ENCODE measurements at places on chromosomes 13 and 19.

DNA sequence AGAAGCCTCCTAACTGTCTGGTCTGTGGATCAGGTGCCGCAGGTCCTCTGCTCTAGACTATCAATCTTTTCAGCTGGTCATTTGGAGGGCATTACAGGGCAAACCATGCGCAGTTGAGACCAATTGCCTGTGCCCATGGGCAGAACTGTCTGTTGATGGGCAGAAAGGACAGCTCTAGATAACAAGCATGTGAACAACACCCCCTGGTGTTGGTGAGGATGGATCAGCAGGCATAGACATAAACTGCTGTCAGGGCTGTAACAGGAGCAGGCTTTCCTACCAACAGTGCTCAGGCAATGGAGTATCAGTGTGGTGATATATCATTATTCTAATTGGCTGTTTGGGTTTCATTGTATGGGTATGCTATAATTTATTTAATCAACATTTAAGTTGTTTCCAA lies 104.7 kb upstream of the KL start:
- DNase-seq, result peak; percentile 9

GRCh38 chr19:18144361-18144760 lies 8.6 kb upstream of the PIK3R2 start:
- DNase-seq, result no peak

- no peak for DNase-seq
Measured at GRCh38 chr13:48299591-48299990, 4.0 kb upstream of the RB1 start.

- peak; percentile 93 for DNase-seq
Measured at GRCh38 chr19:1520203-1520780, 3.6 kb upstream of the PLK5 start.

DNA sequence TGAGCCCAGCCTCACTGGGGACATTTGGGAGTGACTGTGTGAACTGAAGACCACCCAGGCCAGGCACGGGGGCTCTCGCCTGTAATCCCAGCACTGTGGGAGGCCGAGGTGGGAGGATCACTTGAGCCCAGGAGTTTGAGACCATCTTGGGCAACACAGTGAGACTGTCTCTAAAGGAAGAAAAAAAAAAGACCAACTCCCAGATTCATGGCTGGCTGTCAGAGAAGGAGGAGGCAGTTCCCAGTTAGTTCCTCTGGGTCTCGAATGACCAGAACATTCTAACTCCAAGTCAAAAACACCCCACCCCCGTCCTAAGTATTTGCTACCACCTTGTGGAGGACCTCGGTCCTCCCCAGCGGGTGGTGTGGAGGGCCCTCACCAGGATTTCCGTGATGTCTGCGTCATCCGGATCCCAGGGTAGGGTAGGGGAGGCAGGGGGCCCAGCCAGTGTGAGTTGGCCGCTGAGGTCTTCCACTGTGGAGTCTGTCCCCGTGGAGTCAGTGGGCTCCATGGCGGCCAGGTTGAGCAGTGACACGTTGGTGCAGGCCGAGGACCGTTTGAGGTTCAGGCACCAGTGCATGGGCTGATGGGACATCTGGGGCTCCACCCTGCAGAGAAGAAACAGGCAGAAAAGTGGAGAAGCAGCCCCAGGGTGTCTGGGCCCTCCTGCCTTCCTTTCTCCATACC lies 1.3 kb downstream of the TSKS start:
- no peak for DNase-seq

DNA sequence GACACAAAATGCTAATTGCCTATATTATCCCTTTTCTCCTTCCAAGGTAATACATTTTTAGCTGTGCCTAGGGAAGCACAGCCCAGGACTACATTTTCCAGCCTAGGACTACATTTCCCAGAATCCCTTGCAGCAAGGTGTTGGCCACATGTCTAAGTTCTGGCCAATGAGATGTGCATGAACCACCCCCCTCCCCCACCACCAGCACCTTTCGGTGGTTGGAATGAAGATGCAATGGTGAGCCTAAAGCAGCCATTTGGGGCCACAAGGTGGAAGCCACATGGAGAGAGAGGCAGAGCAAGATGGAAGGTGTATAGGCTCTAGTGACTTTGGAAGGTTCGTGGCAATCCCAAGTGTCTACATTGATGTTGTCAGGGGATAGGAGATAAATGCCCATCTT lies 16.2 kb downstream of the UNC13A start:
- DNase-seq, result peak; percentile 44

DNA sequence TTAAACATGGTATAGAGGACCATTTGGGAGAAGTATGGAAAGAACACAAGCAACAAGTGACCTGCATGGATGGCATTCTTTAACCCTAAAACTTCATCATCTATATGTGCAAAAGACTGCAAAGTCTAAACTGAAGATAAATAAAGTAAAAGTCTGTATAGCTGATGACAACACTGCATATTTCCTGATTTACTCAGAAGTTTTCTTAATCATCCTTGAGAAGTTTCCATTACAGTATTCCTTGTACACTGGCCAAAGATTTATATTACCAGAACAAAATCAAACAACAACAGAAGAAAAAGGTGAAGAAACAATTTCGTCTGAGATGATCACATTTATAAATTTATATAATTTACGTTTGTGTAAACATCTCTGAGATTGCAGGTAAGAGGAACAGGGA lies 805.7 kb downstream of the PCDH9 start:
- DNase-seq, result no peak

GRCh38 chr19:4980067-4980466 lies 11.2 kb downstream of the KDM4B start:
- DNase-seq, result no peak

- no peak for DNase-seq
Measured at GRCh38 chr13:105804561-105805190, 730.8 kb downstream of the EFNB2 start.

DNA sequence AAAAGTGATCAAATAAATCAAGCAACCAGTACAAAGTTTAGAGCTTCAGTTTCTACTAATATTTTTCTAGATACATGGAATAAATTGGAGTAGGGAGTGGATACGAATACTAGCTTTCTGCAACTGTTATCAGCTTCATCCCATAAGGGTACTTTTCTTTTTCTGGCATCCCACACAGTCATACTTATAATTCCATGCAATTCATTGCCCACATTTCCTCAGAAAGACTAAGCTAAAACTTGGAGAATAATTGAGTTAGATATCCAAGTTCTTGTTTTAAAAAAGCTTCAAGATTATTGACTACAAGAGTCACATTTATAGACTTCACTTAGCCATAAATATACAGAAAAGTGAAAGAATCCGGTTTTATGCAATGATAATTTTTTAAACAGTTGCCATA lies 186.9 kb downstream of the OLFM4 start:
- DNase-seq, result no peak

DNA sequence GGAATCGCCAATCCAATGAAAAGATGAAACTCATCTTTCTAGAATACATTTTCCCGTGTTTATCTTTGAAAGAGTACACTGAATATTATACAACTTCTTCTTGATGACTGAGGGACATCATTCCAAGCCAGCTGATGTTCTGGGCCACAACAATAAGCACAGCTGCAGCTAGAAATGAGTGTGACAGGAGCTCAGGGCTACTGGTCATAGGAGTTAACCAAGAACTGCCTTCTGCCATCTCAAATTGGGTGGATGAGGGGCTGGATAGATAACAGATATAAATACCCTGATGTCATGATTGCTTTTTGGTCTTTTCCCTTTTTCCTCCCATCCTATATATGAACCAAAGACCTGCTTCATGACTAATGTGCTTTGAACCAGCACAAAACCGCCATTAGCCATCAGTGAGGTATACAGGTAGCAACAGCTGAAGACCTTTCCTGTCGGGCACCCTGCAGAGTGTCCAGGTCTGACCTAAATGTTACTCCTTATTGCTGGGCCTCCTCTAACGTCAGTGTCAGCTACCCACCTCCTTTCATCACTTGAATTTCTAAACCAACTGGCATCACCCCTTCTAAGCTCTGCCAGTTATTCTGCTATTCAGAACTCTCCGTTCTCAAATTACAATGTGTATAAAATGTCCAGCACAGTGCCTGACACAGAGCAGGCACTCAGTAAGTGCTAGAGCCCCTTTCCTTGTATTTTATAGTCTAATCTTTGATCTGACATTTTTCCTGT lies 178.2 kb downstream of the ENOX1 start:
- DNase-seq, result no peak

Data from RPMI8226 (cell line).